ENCODE measurements at places on chromosomes 2 and 18.

GRCh38 chr2:240520130-240520973, 37.4 kb downstream of the ANKMY1 start:
- DNase-seq, result no peak

- no peak for DNase-seq
Measured at GRCh38 chr18:32920796-32921787, 148.3 kb upstream of the KLHL14 start.

- no peak for DNase-seq
Measured at GRCh38 chr2:98155716-98156115, 68.7 kb downstream of the VWA3B start.

DNA sequence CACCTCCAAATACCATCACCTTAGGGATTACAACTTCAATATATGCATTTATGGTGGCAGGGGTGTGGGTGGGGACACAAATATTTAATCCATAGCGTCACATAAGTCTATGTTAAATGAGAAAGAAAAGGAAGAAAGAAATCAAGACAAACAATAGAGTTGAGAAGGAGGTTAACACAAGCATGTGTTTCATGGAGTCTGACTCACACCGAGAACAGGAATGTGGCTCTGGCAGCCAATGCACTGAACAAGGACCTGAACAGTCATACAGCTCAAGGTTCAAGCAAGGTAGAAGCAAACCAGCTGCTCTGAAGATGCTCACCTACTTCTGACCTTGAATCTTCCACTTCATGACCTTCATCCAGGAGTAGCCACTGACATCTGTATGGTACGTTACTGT, 36.2 kb upstream of the LPIN1 start:
- peak; percentile 71 for DNase-seq

DNA sequence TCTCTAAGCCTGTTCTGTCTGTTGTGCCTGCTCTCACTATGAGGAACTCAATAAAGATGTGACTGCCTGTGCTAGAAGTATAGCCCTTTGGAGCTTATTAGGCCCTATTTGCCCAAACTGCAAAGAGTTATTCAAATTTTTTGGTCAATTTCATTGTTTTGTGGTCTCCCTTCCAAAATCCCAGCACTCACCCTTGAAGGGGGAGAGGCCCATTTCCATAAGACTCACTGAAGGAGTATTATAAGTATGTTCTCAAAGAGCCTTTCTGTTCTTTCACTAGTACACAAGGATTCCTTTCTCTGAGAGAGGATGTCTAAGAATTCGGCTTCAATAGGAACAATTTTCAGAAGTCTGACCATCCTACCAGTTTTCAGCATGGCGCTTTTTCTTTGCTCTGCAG, 641.9 kb upstream of the REG3G start:
- no peak for DNase-seq
